ENCODE measurements at places on chromosomes 3 and 15. TPM values are rescaled to one million over a fixed set of nuclear protein-coding genes. Genes with fewer than 3 reads are reported as not detected.

GRCh38 chr15:73924171-73924921, 1.9 kb upstream of the LOXL1 start:
- no peak for DNase-seq

DNA sequence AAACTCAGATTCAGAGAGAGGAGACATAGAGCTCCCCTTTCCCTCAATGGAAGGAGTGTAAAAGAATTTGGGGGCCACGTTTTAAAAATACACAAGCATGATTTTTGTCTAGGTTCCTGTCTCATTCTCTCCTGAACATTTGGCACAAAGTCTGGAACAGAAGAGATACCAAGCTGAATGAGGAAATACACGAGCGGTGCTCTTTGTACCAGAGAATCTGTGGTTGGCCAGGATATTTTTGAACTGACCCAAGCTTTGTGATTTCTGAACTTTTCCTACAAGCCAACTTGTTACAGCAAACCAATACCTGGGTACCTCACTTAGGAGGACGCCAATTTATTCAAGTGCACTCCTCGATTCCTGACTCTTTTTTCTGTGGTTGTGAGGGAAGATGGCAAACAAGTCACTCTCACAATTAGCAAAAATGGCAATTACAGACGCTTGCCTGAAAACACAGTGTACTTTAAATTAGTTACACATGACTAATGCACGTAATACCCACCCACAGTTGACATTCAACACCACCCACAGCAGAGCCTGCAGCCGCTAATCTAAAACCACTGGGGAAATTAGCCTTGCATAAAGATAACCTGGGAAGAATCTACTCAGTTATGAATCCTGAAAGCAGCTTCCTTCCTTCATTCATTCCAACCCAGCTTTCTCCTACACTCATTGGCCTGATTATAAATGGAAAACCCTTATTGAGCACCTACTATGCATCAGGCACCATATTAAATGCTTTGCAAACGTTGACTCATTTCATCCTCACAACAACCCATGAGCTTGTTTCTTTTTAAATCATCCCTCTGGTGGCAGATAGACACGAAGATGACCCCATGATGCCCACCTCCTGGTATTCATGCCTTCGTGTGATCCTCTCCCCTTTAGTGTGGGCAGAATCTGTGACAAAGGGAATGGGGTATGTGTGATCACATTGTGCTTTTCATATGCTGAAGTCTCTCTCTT, 293.5 kb downstream of the KBTBD8 start:
- DNase-seq: no peak

DNA sequence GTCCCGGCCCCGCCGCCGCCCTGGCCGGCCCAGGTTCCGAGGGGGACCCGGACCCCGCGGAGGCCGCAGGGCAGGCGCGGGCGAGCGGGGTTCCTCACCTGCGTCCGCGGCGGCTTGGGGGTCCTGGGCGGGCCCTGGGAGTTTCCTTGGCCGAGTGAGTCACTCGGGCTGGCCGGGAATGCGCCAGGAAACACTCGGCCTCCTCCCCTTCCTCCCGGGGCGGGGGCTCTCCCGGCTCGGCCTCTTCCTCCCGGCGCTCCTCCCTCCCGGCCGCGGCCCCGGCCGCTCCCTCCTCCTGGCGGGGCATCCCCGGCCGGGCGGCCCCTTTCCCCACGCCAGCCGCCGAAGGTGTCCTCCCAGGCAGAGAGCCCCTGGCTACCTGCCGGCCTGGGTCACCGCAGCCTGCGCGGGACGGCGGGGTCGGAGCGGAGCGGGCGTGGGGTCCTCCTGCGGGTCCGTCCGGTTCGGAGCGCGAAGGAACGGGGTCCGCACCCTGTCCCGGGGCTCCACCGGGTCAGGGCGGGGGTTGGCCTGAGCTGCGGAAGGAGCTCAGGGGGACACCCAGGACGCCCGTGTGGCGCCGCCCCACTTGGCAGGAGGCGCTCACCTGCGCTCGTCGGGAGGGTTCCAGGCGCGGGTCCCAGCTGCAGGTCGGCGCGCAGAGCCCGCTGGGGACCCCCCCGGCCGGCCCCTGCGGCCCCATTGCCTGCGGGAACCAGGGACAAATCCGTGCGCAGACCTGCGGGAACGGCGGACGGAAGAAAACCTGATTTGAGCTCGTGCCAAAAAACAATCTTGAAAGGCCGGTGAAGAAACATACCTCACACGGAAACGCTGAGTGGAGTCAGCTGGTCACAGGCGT, at the start of gene CYFIP1:
Gene CYFIP1, minus strand, starts transcription at position 180 of the 862 bp plus-strand sequence. CDS start 33,083 bp downstream, outside the sequence.
- DNase-seq: peak; percentile 64

DNA sequence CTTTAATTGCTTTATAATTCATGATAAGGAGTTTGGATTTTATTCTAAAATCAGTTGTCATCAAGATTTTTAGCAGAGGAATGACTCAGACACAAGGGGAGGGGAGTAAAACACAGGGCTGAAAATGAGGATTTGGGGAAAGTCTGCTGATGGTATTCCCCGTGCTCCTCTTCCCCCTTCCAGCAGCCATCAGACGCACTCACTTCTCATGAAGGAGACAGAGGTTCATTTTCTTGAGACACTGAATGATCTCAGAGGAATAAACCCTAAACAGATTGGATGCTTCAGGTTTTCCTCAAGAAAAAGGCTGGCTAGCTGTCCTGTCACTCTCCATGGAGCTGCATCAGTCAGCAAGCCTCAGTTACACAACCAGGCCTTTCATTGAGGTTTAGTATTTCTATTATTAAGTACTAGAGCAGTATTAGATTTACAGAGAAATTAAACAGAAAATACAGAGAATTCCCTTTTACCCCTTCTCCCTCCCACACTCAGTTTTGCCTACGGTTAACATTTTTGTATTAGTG, 166.4 kb downstream of the C3orf70 start:
- no peak for DNase-seq

DNA sequence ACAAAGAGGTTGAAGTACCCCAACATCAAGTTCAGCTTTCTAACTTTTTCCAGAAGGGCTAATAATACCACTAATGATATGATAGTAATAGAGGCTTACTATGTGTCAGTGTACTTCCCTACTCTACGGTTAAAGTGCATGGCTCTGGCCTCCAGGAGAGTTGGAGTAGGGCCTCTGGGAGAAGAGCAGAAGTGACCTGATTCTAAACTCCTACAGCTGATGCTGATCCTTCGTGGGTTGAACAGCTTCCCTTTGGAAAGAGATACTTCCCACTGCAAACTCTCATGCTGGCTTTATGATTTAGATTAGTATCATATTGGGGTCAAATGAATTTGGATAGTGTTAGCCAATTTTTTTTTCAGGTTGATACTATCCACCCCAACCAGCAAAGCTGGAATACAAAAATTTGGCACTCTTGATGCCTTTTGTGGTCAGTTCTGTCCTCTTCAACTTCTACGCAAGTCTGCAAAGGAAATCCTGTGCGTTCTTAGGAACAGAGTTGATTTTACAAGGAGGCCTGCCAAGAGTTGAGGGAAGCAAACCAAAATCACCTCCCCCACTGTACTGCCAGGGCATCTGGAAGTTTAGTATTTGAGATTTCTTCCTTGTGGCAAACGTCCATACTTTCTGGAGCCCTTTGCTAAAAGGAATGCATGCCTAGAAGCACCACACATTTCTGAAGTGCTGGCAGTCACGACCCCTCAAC, 17.8 kb downstream of the TMEM212 start:
- DNase-seq: no peak

DNA sequence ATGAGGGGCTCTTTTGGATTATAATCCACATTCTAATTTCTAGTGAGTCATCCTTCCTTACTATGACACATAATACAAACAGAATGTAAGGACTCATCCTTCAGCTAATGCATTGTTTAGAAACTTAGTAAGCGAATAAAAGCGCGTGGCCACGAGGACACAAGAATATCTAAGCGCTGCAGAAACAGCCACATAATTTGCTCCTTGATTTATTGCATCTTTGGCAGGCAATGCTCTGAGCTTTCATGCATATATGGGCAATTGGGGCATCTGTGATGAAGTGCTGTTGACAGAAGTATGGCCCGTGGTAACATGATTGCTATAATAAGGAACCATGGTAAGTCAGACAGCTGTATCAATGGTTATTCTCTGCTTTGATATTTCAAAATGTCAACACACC, 191.3 kb upstream of the ZNF385D start:
- DNase-seq: peak; percentile 44

- no peak for DNase-seq
Measured at GRCh38 chr3:72517921-72518424, 330.3 kb downstream of the SHQ1 start.

DNA sequence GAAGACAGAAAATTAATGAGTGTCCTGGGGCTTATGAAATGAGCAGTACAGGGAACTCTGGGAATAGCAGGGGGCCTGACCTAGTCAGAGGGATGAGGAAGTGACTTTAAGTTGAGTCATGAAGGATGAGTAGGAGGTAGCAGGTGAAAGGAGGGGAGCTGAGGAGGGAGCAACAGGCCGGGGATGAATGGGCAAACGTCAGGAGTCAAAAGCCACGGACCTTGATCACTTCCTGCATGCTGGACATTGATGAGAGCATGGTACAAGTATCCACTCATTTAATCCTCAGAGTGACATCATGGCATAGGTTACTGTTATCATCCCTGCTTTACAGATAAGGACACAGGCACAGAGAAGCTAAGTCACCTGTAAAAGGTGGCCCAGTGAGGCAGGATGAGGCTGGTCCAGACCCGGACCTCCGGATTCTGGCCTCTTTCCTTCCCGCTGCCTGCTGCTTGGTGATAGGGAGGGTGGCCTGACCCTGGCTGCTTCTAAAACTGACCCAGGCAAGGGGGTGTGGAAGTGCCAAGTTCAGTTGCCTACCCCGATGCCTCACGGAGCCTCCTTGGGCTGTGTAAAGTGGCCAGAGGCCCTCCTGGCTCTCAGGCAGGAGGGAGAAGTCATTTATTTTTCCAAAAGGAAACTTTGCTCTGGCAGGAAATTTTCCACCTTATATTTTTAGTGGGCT, 7.6 kb downstream of the CORO2B start:
- DNase-seq: no peak

GRCh38 chr15:64851503-64851840, 9.8 kb downstream of the PLEKHO2 start:
- no peak for DNase-seq

DNA sequence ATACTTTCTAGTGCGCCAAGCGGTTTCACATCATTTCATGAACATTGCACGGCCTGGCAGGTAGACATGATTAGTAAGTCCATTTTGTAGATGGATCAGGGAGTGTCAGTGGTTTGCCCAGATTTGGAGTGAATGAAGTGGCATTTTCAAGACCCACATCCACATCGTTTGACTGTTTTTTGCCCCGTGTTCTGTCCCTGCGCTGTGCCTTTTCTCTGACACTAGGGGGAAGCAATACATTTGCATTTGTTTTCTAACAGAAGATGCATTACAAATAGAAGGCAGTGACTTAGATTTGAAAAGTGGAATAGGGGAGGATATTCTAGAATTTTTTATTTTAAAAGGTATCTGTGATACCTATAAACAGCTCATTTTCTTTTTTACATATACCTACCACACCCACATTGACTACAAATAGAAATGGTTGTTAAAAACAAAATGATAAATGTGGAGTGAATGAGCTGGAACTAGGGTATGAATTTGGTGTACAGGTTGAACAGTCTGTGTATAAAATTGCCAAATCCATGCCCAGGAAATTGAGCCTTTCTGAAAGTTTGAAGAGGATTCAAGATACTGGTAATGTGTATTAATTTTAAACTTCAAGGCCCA, 98.0 kb downstream of the USP13 start:
- DNase-seq: no peak

GRCh38 chr3:51384055-51384725, 901 bp upstream of the MANF start:
- no peak for DNase-seq

DNA sequence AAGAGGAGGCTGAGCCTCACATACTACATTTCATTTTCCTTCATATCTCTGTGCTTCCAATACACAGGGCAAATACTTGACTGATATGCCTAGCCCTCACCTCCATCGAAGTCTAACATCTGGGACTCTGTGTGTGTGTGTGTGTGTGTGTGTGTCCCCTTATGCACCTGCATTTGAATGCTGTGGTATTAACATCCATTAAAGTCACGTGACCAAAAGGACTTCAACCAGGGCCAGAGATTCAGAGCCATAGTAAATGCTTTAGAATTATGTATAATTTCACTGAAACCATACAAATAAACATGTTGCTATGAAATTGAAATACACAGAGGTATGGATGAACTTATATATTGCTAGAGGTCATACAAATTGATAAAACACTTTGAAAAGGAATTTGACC, 165.8 kb upstream of the SEMA6D start:
- no peak for DNase-seq

DNA sequence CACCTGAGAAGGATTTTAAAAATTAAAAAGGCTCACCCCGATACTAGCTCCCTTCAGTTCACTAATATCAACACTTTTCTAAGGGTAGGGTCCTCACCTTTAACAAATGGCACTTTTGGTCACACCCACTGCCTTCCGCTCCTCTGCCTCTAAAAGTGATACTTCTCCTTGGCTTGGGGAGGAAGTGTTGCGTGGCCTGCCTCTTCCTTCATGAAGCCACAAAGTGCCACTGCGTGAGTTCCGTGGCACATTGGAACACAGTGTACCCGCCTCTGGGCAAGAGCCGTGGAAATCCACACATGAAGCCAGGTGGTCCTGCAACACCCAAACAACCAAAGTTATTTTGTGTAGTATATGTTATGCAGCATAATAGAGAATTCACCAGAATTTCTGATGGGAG, 3.9 kb downstream of the B4GALT4 start:
- no peak for DNase-seq

GRCh38 chr3:174859114-174859735, at the start of gene NAALADL2:
NAALADL2 (plus strand) TSS chr3:174859334.
- DNase-seq: no peak

DNA sequence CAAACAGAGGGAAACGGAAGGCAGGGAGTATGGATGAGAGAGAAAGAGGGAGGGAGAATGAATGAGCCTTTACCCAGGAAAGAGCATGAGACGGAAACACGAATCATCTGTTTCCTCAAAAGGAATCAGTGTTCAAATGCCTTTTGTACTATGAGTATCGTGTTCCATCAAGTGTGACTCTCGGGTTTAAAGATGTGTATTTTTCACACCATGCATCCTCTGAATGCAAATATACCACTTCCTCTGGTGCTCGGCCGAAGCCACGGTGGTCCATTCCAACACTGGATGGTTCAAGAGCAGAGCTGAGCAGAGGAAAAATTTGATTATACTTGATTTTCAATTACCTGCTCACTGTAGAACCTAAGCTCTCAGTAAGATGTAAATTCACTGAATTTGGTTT, 505.1 kb downstream of the MECOM start:
- DNase-seq: no peak

- no peak for DNase-seq
Measured at GRCh38 chr3:161351330-161351729, 20.0 kb downstream of the SPTSSB start.

DNA sequence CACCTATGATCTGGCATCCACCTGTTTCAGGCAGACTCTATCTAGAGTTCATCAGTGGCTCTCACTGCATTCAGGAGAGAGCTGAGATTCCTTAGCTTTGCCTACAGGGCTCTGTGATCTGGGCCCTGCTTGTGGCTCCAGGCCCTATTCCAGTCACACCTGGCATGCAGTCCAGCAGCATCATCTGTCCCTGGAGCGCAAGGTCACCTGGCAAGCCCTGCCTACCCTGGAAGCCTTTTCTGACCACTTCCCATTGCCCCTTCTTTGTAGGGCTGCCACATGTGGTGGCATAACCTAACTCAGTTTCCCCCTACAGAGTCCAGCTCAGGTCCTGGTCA, 115.1 kb upstream of the PLXNA1 start:
- no peak for DNase-seq

- DNase-seq: no peak
Measured at GRCh38 chr3:2645001-2645400, 465.2 kb downstream of the IL5RA start.

GAP43 gene
- total RNA-seq: 0.20 TPM

CDC25A gene
- not detected for total RNA-seq

AGBL1 gene
- total RNA-seq: 29.7 TPM

PTH1R gene
- total RNA-seq: 2.3 TPM

ATP13A5 gene
- not detected for total RNA-seq

CCR3 gene
- total RNA-seq: not detected

LRRC3B gene
- total RNA-seq: 4.4 TPM

MAGEL2 gene
- total RNA-seq: 0.09 TPM

All from gastrocnemius medialis (tissue), 4 donors.